ENCODE measurements at places on chromosomes 3 and 15.

DNA sequence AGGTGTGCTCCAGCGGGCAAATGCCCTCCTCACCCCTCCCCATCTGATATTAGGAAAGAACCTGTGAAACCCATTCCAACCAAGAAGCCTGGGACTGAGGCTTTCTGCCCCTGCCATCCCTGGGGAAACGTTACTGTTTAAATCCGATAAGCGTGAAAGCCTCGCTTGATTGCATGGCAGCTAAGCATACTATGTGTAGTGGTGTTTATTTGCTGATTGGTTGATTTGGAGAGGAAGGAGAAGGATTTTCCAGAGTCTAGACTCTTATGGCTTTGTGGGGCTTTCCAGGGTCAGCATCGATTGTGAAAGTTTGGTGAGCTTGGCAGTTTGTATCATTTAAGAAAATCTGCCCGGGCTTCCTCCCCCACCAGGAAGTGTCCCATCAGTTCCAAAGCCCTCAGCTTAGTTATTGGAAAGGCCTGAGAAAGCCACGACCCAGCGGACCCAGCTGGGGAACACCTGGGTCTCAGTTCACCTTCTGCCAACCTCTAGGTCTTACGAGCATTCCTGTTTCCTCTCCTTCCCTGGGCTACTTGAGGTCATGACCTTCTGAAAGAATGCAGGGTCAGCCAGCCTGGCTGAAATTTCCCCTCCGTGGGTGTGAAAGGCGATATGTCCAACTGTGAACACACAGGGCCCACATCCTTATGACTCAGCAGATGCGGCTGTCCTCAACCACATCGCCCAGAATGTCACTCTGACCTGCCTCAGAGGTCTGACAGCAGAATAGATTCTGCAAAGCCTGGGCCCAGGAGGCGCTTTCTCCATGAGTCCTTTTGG, 62.8 kb upstream of the HERC1 start:
- peak; percentile 82 for DNase-seq

GRCh38 chr3:35675206-35675605, 35.9 kb downstream of the ARPP21 start:
- peak; percentile 18 for DNase-seq

DNA sequence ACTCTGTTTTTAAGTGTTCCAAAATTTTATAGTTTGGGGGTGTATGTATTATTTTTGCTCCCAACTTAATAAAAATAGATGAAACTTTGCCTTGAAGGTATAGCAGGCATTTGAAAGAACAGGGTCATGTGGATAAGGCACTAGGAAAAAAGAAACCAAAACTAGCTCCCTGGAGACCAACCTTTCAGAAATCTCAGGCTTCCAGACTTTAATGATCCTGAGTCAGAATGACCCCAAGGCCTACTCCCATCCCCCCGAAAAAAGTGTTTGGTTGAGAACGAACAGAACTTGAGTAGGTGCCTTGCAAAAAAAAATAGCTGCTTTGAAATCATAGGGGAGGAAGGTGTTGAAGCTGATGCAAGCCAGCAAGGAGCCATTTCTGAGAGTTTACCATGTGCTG, 309.5 kb downstream of the THSD4 start:
- DNase-seq: no peak

DNA sequence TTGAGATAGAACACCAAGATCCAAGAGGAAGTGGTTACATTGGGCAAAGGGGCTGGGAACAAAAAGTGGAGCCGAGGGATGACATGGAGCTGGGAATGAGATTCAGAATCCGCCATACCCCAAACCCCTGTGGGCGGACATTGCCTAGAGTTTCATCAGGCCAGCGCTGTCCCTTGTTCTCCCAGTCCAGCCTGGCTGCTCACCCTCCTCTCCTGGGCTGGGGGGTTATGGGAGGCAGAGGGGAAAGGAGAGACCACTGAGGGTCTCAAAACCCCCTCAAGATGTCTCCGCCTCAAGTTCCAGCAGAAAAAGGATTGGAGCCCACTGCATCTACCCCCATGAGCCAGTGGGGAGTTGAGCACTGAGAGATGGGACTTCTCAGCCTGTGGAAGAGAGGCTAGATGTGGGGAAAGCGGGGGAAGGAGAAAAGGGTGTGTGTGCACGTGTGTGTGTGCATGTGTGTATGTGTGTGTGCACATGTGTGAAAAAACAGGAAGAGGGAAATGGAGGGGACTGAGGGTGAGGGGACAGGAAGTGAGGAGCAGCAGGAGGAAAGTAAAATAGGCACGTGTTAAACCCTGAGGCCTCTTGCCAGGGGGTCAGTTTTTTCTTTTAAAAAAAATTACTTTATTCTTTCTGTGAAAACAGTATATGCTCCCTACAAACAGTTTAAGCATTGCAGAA, 14.3 kb downstream of the GRM2 start:
- no peak for DNase-seq

GRCh38 chr3:153373606-153374005, 211.6 kb downstream of the RAP2B start:
- DNase-seq: no peak

GRCh38 chr15:99755692-99756409, 22.6 kb upstream of the LYSMD4 start:
- peak; percentile 37 for DNase-seq

- DNase-seq: no peak
Observed at GRCh38 chr15:61623746-61624145, 394.6 kb upstream of the RORA start.

DNA sequence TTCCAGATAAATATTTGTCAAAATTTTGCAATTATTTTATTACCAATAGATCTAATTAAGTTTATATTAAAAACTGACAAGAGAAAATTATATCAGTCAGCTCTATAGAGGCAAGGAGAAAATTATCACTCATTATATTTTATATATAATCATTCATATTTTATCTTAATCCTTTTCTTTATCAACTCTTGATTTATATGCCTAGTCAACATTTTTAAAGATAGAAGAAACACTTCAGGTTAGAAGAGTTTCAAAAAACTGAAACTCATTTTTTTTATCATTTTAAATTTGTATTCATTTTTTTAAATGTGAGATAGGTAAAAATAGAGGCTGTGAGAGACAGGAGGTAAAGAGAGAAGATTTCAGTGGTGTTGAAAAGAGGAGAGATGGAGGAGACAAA, 217.3 kb upstream of the P2RY1 start:
- DNase-seq: no peak

GRCh38 chr3:126618760-126619159, 36.2 kb downstream of the TXNRD3 start:
- no peak for DNase-seq

DNA sequence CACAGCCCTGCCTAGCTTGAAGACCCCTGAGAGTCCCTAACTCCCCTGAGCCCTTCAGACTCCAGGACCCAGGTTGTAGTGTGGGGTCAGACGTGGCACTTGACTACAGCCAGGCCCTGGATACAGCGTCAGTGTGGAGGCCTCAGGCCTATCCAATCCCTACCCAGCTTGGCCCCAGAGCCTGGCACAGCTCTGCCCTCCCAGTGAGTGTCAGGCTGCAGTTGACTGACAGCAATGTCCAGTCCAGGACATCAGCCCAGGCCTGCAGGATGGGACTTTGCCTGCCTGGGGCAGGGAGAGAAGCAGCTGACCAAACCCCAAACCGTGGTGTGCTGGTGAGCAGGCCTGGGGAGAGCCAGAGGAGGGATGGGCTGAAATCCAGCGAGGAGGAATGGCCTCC, 27.3 kb downstream of the KLF13 start:
- DNase-seq: no peak

GRCh38 chr3:193711964-193712598, 119.1 kb downstream of the OPA1 start:
- DNase-seq: no peak

DNA sequence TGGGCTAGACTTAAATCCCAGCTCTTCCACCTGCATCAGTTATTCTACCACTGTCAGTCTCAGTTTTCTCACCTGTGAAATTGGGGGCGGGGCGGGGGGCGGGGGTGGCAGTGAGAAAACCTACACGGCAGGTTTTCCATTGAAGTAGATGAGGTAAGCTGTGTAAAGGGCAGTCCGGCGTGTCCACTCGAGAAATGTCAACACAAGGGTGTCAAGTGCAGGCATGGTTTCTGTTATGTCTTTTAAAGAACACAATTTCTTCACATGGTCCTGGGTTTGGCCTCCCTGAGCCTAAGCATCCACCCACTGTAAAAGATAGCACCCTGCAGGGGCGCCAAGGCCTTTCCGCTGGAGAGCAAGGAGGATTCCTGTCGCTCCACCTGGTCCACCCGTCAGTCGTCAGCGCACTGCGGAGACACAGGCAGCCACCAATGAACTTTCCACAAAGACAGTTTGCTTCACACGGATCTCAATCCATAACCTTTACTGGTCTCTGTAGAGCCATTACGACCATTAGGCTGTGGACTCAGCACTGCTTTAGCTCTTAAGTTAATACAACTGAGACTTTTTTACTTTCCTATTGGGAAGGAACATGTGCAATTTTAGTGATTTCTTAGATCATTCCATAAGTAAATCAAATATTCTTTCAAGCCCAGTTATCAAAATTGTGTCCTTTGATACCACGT, 99.5 kb upstream of the FOXB1 start:
- DNase-seq: no peak

- no peak for DNase-seq
Observed at GRCh38 chr15:56901931-56902330, 16.5 kb upstream of the TCF12 start.

GRCh38 chr15:64527263-64527984, 67.0 kb downstream of the ZNF609 start:
- peak; percentile 67 for DNase-seq

DNA sequence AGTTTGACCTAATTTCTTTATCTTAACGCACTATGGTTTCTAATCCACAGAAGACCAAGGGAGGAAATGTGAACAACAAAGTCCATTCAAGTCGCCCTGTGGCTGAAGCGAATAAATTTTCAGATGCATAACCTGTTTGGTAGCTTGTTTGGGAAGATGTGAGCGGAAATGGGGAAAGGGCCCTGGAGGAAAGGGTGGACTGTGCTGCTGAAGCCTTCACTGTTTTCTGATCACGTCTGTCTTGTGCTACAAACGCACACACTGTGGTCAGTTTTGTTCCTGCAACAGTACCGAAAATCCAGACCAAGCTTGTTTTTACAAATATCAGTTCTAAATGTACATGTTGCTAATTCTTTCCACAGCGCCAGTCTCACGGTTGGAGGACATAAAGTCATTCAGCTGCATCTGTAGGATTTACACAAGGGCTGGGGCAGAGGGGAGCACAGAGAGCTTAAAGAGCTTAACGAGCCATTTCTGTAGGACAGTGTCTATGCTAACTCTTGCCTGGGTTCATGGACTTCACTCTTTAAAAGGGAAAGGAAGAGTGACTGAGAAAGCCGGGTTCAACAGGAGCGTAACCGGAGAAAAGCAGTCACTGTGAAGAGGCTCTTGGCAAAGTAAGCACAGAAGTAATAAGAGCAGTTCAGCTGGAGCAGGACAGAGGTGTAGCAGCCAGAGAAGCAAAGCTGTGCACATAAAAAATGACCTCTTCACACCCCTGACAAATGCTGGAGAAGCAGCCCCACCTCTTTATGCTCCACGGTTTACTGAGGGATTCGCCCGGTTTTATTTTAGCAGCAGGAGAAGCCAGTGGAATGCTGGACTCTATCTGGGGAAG, 66.6 kb downstream of the USF3 start:
- DNase-seq: no peak

DNA sequence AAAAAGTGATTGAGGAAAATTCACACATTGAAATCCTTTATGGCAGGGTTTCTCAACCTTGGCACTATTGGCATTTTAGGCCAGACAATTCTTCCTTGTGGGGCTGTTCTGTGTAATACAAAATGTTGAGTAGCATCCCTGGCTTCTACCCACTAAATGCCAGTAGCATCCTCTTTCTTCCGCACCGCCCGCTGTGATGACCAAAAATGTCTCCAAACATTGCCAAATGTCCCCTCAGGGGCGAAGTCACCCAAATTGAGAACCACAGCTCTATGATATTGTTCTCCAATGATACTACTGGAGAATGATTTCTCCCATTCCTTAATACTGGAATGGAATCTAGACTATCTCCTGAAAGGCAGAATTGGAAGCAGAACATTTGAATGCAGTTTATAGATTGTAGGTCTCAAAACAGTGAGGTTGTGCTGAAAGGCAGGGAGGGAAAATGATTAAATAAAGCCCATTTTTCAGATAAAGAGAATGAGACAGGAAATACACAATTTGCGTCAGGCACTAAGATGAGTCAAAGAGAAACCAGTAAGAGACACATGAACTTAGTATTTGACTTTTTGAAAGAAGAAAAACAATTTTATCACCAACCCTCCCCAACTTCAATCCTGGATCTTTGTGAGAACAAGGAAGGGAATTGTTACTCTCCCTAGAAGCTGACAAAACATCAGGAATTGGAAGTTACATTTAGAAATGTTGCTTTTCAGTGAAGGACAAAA, 101.6 kb upstream of the TNIK start:
- no peak for DNase-seq

- no peak for DNase-seq
Observed at GRCh38 chr3:115469649-115470048, 153.7 kb upstream of the GAP43 start.

DNA sequence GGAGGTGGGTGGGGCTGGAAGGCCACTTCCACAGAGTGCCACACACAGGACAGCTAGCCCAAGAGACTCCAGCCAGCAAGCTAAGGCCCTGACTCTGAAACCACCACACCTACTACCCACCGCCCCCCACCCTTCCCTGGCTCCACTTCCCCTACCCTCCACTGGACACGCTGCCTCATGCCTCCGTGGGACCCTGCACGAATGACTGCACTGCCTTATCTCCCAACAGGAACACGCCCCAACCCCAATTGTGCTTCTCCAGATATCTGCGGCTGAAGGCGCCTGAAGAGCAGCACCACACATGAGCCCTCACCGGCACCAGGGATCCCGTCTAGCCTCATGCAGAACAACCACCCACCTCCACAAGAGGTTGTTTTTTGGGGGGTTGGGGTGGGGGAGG, 2.7 kb downstream of the LINGO1 start:
- no peak for DNase-seq

- DNase-seq: no peak
Observed at GRCh38 chr3:24588629-24589512, 94.2 kb upstream of the THRB start.

DNA sequence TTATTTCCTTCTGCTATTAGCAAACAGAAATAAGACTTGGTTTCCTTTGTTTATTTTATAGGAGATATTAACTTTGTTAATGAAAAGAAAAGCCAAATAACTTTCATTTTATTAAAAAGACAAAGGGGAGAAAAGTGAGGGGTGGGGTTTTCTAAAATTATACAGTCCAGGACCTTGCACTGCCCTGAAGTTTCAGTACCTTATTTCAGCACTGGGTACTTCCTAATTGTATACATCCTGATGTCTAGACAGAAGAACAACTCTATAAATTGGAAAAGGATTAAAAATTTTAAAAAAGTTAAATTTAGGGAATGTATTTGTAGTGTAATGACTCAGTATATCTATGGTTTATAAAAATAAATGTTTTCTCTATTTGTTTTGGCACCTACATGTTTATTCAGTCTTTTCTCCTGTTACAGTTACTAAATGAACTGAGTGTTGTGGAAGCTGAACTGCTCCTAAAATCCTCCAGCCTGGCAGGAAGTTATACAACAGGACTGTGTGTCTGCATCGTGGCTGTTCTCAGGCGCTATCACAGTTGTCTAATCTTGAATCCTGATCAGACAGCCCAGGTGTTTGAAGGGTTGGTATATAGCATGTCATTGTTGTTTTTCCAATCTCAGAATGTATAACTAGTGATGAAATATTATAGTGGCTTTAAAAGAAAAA, 27.6 kb upstream of the P2RY13 start:
- peak; percentile 20 for DNase-seq
